Activated T-cell treated with anti-CD3 and anti-CD28 coated beads, Interleukin-2, amount 50 U/mL, for 72 hours (primary cell): ENCODE measurements at places on chromosomes 7 and 10. TPM values are rescaled to one million over a fixed set of nuclear protein-coding genes. Genes with fewer than 3 reads are reported as not detected.

The HTR7 gene
- total RNA-seq: 0.09 TPM

The C10orf105 gene
- 0.43 TPM for total RNA-seq

The PNLIPRP3 gene
- total RNA-seq: not detected

The CD36 gene
- total RNA-seq: 0.65 TPM

The PALD1 gene
- 1.3 TPM for total RNA-seq

- no peak for DNase-seq
Observed at GRCh38 chr10:44731283-44731682, 179.9 kb upstream of the TMEM72 start.

- DNase-seq: peak; percentile 65
Observed at GRCh38 chr10:29482591-29483431, 152.0 kb downstream of the SVIL start.

DNA sequence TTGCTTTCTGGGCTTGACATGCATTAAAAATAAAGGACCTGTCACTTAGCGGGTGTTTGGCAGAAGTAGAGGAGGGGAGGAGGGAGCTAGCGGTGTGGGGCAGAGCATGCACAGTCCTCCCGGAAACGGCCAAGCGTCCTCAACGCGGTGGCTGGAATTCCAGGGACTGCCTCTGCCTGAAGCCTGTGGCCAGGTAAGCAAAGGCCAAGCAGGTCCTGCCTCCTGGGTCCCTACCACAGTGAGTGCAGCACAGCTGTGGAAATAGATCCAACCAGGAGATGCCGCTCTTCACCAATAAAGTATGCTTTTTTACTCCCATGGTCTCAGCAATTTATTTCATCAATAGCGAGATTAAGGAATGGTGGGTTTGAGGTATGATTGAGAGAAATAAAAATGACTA is 323.4 kb downstream of the WDR37 start:
- DNase-seq: no peak

DNA sequence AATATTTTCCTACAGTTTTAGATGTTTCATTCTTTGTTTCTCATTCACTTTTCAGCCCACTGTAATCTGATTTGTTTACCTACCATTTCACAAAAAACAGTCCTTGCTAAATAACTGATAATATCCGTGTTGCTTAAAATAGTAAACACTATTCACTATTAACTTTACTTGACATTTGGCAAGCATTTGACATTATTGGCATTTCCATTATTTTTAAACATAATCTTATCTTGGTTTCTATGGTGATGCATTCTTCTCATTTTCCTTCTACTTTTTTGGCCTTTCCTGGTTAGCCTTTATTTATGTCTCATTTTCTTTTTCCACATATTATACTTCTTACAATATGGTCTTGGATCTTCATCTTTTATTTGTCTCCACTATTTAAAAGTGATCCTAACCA is 715.3 kb downstream of the DNAJB9 start:
- no peak for DNase-seq

DNA sequence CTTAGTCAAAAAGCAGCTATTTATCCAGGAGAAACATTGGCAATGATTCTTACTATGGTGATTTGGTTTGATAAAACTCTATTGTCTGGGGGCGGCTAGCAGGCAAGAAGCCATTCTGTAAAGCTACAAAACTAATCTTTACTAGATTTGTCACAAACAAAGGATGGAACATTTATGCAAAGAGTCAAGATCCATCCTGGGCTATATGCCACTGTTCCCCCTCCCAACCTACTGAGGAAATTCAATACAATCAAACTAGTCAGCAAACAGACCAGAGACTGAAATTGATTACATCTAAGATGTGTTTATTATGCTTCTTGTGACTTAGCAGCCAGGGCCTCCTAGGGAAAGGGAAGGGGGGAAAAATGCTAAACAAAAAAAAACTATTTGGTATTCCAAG is 397.6 kb downstream of the GPAM start:
- DNase-seq: no peak

DNA sequence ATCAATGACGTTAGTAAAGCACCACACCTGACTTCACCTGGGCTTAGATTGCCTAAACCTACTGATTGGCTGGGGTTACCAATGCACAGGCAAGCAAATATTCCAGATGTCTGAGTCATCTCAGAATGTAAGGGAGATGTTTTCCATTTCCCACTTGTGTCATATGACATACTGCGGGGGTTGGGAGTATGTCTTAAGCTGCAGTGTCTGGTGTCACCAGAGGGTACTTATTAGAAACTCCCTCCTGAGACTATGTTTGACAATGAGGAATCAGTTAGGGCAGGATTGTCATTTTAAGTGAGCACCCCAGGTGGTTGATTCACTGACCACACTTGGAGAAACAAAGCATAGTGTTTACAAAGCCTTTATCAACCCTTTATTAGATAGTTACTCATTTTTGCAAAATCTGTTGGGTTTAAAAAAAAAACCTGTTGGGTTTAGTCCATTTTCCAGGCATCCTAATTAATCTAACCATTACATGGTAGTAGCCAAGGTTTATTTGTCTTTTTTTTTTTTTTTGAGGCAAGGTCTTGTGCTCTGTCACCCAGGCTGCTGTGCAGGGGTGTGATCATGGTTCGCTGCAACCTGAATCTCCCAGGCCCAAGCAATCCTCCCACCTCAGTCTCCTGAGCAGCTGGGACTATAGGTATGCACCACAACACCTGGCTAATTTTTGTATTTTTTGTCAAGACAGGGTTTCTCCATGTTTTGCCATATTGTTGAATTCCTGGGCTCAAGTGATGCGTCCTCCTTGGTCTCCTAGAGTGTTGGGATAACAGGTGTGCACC is 72.5 kb downstream of the CDK6 start:
- no peak for DNase-seq

- DNase-seq: no peak
Observed at GRCh38 chr10:44198780-44199097, 186.2 kb downstream of the CXCL12 start.

DNA sequence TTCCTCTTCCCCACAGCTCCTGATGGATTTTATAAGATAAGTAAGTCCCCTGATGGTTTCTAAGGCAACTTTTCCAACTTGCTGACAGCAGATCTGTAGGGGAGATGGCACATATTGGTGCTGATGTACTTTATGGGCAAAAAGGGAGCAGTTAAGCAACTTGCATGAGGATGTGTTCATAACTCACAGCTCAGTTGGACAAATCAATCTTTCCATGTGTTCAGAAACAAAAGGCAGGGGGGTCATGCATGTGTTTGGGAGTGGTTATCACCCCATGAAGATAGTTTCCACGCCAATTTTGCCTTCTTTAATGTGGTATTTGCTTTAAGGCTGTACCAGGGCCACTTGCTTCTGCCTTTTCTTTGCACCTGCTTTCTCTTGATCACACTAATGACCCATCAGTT is 6.1 kb downstream of the RBM20 start:
- no peak for DNase-seq

DNA sequence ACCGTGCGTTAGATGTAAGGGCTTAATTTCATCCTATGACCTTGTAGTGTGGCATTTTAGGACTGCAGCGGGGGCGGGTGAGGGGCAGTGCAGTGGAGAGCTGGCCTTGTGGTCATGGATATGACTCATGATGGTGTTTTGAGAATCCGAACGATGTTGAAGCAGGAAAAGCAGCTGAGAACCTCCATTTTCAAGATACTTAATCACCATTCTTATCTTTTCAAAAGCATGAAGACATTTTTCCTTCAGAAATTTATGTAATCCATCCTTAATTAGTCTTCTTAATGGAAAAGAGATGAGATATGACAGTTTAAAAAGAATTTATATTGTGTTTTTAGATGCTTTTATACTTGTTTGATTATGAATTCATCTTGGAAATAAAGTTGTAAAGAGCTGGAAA is 9.6 kb downstream of the ATP5F1C start:
- DNase-seq: peak; percentile 12

GRCh38 chr7:90660819-90661218 is 64.7 kb downstream of the CDK14 start:
- DNase-seq: no peak

DNA sequence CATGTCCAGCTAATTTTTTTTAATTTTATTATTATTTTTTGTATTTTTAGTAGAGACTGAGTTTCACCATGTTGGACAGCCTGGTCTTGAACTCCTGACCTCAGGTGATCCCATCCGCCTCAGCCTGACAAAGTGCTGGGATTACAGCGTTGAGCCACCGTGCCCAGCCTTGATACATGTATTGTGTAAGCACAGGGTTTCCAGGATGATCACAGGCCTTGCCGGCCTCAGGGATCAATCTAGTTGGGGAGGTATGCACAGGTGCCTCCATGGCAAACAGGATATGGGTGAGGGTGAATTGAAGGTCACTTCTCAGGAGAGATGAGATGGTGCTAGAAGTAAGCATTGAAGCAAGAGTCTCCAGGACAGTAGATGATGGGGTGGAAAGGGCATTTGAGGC is 5.5 kb downstream of the MRPS17 start:
- no peak for DNase-seq

DNA sequence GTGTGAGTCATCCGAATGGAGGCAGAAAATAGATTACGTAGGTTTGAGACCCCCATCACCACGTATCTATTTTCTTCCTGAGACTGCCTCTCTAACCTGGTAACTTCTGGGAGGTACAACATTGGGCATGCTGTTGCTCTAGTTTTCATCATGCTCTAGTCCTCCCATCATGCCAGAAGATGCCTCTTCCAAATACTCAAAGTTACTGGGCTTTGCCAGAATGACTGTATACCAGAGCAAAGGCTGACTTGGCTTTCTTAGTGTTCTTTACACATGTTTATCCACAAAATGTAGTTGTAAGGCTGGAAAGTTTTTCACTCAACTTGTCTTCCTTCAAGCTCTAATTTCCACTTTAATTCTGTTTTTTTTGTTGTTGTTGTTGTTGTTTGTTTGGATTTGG is 370.5 kb downstream of the MDFIC start:
- no peak for DNase-seq

DNA sequence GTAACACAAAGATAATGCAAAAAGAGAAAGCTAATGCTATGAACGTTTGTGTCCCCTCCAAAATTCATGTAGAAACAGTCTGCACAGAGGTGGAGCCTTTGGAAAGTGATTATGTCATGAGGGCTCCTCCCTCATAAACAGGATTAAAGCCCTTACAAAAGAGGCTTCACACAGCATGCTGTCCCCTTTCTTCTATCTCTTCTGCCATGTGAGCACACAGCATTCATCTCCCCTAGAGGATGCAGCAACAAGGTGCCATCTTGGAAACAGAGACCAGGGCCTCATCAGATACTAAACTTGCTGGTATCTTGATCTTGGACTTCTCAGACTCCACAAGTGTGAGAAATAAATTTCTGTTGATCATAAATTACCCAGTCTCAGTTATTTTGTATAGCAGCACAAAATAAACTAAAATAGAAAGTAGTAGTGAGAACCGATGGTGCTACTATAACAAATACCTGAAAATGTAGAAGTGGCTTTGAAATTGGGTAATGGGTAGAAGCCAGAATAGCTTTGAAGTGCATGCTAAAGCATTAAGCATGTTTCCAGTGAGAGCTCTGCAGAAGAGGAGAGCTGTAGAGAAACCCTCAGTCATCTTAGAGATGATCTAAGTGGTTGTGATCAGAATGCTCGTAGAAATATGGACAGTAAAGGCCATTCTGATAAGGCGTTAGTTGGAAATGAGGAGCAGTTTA is 108.7 kb downstream of the DNAJC1 start:
- no peak for DNase-seq

DNA sequence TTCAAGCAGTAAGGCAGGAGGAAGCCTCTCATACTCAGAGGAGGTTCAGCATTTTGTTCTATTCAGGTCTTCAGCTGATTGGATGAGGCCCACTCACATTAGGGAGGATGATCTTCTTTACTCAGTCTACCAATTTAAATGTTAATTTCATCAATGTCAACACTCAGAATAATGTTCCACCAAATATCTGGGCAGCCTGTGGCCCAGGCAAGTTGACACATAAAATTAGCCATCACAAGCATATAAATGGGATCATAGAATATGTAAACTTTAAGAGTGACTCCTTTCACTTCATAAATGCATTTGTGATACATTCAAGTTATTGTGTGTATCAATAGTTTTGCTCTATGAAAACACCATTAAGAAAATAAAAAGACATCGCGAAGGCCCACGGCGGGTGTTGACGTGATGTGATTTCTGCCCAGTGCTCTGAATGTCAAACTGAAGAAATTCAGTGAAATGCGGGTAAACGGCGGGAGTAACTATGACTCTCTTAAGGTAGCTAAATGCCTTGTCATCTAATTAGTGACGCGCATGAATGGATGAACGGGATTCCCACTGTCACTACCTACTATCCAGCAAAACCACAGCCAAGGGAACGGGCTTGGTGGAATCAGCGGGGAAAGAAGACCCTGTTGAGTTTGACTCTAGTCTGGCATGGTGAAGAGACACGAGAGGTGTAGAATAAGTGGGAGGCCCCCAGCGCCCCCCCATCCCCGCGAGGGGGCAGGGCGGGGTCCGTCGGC is 536.1 kb upstream of the AUTS2 start:
- DNase-seq: no peak

- DNase-seq: no peak
Observed at GRCh38 chr7:3235322-3235721, 65.7 kb upstream of the SDK1 start.

DNA sequence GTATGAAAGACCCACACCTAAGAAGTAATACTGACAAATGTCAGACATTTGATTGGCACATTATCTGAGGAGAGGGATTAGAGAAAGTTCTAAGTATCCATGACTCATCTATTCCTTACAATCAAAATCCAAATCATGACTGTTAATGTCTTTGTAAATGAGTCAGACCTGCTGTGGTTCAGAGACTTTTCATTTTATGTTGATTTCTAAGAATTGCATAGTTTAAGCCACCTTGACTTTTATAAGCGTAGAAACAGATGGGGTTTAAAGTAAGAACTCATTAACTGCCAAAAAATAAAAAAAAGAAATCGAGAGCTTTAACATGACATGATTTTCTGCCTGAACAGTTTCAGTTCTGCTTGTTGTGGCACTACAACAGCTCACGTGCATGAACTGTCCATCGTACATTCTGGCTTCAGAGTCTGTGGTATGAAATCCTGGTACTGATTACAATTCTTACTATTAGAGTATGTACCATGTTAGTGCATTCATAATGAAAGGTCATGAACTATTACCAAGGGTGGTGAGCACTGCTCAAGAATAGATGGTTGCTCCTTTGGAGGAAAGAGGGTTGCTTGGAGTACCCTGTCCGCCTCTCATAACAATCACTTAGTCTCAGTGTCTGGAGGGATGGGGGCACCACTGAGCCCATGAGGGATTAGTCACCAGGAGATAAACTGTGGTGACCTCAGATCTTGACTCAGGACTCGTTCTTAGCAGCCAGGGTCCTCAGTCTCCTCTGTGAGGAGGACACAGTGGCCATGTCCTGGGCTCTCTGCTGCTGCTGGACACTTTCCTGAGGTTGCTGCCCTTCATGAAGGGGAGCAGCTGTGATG is 42.2 kb downstream of the ACSM6 start:
- DNase-seq: no peak

- peak; percentile 34 for DNase-seq
Observed at GRCh38 chr7:150983893-150984368, 5.8 kb upstream of the KCNH2 start.

DNA sequence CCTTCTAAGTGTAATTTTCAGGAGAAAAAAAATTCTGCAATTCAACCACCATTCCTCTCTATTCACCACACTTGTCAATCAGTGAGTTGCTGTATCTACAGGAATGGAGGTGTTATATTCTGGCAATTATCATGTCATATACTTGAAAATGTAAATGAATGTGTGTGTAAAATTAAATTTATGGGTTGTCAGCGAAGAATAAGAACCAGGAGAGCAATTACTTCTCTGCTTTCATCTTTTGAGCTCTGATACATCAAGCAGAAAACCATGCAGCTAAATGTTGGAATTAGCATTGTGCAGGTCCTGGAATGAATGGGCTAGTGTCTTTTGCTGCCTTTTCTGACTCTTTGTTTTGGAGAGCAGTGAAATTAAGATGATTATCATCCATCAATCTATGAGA is 207.6 kb downstream of the FOXP2 start:
- no peak for DNase-seq

GRCh38 chr10:129079705-129080104 is 387.3 kb upstream of the MGMT start:
- no peak for DNase-seq
